Lung microvascular endothelial cell (primary cell): ENCODE measurements at places on chromosomes 3 and 15. TPM values are rescaled to one million over a fixed set of nuclear protein-coding genes. Genes with fewer than 3 reads are reported as not detected.

Gene SLCO2A1
- 2.4 and 7.9 TPM in 2 replicates for total RNA-seq

Gene UBP1
- 29.9 and 37.3 TPM in 2 replicates for total RNA-seq

Gene RTP3
- not detected in 2 replicates for total RNA-seq

Gene SLC28A2
- not detected in 2 replicates for total RNA-seq

Gene IQCF5
- not detected in 2 replicates for total RNA-seq

Gene TNFSF10
- 69.1 and 91.1 TPM in 2 replicates for total RNA-seq

Gene DAZL
- total RNA-seq, result not detected in 2 replicates

Gene SCAANT1
- 1.7 TPM in 1 of 2 replicates, not detected in the other for total RNA-seq

Gene CCR9
- not detected in 2 replicates for total RNA-seq

Gene RHOV
- not detected in 2 replicates for total RNA-seq

Gene ACAN
- not detected in 2 replicates for total RNA-seq

Gene CTXN2
- total RNA-seq, result not detected in 2 replicates

Gene GNAT1
- not detected in 2 replicates for total RNA-seq

Gene FAM240A
- total RNA-seq, result not detected in 2 replicates

Gene KATNBL1
- total RNA-seq, result 21.8 and 31.0 TPM in 2 replicates

Gene CLRN1
- not detected in 2 replicates for total RNA-seq
